Esophagus muscularis mucosa (tissue), 4 donors: ENCODE measurements at places on chromosomes 16 and 17. TPM values are rescaled to one million over a fixed set of nuclear protein-coding genes. Genes with fewer than 3 reads are reported as not detected.

CNEP1R1 gene
- total RNA-seq, result 14.6 TPM

DNA sequence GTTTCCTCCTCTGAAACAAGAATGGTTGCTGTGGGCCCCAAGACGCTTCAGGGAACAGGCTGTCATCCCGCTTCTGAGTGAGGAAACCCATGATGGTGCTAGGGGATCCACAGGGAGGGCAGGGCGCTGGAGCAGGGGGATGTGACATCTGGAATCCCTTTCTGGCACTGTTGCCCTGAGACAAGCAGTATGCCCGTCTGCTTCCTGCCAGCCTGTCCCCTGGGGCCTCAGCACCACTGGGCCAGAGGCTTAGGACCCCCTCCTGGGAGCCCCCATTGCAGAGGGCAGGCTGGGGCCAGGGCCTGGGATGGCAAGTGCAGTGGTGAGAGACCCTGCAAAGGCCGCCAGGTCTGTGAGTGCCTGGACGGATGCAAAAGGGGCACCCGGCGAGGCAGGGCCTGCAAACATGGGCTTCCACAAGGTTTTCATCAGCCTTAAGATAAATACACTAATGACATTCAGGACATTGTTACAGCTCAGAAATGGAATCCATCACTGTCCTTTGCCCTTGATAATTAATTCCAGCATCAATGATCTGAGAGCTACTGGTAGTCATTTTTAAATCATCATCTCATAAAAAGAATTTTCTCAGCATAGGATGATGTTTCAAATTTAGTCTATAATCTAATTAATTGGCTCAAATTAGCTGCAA is 51.6 kb downstream of the PRMT7 start:
- peaks cover 9% of the 10 kb centered on the region for H3K27me3 ChIP-seq
- no peak overlapping the region for H3K27ac ChIP-seq
- no peaks in the 10 kb centered on the region for H3K4me1 ChIP-seq
- no peak for DNase-seq

AHSP gene
- total RNA-seq, result not detected

- H3K36me3 ChIP-seq, result no peaks in the 10 kb centered on the region
- DNase-seq, result no peak
- H3K27me3 ChIP-seq, result peaks cover 9% of the 10 kb centered on the region
- peaks cover 23% of the 10 kb centered on the region for H3K4me1 ChIP-seq
- H3K4me3 ChIP-seq, result no peak overlapping the region
Observed at GRCh38 chr17:28968914-28969295, 17.6 kb upstream of the PHF12 start.

RNF112 gene
- total RNA-seq, result 2.3 TPM

GRCh38 chr16:22751685-22752084 is 62.3 kb upstream of the HS3ST2 start:
- no peak for DNase-seq
- H3K27me3 ChIP-seq, result no peaks in the 10 kb centered on the region
- no peak overlapping the region for H3K4me3 ChIP-seq
- no peak overlapping the region for H3K27ac ChIP-seq

GRCh38 chr16:77668201-77668600 is 54.1 kb upstream of the NUDT7 start:
- H3K4me1 ChIP-seq, result no peaks in the 10 kb centered on the region
- no peaks in the 10 kb centered on the region for H3K36me3 ChIP-seq
- no peaks in the 10 kb centered on the region for H3K27me3 ChIP-seq
- H3K27ac ChIP-seq, result no peak overlapping the region

GRCh38 chr17:28385037-28385400 is 13.5 kb downstream of the SARM1 start:
- H3K36me3 ChIP-seq, result peaks cover 28% of the 10 kb centered on the region
- no peak for DNase-seq
- peak overlapping the region; percentile 47 for H3K4me3 ChIP-seq
- peaks cover 14% of the 10 kb centered on the region for H3K4me1 ChIP-seq
- H3K27ac ChIP-seq, result no peak overlapping the region
- no peaks in the 10 kb centered on the region for H3K27me3 ChIP-seq

NOS2 gene
- 0.69 TPM for total RNA-seq

DNA sequence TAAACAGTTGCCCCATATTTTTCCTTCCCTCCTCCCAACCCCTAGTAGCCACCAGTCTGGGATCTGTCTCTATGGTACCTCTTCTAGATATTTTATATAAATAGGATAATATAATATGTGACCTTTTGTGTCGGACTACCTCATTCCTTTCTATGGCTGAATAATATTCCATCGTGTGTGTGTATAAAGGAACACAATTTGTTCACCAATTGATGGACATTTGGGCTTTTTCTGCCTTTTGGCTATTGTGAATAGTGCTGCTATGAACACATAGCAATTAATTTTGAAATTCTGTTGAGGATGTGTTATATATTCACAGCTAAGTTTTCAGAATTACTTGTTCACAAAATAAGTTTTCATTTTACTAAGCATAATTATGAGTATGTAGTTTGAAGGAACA is 2.5 kb downstream of the NFATC3 start:
- H3K36me3 ChIP-seq, result no peaks in the 10 kb centered on the region
- H3K27me3 ChIP-seq, result no peaks in the 10 kb centered on the region
- H3K27ac ChIP-seq, result no peak overlapping the region
- H3K4me3 ChIP-seq, result no peak overlapping the region
- peaks cover 78% of the 10 kb centered on the region for H3K4me1 ChIP-seq

GRCh38 chr16:54178478-54178976 is 108.1 kb downstream of the IRX3 start:
- no peak overlapping the region for H3K4me3 ChIP-seq
- H3K27ac ChIP-seq, result no peak overlapping the region
- peaks cover 7% of the 10 kb centered on the region for H3K4me1 ChIP-seq
- no peaks in the 10 kb centered on the region for H3K27me3 ChIP-seq
- H3K36me3 ChIP-seq, result no peaks in the 10 kb centered on the region

CPHXL2 gene
- not detected for total RNA-seq

CD300H gene
- not detected for total RNA-seq

ZC3H18 gene
- total RNA-seq, result 28.2 TPM

DNA sequence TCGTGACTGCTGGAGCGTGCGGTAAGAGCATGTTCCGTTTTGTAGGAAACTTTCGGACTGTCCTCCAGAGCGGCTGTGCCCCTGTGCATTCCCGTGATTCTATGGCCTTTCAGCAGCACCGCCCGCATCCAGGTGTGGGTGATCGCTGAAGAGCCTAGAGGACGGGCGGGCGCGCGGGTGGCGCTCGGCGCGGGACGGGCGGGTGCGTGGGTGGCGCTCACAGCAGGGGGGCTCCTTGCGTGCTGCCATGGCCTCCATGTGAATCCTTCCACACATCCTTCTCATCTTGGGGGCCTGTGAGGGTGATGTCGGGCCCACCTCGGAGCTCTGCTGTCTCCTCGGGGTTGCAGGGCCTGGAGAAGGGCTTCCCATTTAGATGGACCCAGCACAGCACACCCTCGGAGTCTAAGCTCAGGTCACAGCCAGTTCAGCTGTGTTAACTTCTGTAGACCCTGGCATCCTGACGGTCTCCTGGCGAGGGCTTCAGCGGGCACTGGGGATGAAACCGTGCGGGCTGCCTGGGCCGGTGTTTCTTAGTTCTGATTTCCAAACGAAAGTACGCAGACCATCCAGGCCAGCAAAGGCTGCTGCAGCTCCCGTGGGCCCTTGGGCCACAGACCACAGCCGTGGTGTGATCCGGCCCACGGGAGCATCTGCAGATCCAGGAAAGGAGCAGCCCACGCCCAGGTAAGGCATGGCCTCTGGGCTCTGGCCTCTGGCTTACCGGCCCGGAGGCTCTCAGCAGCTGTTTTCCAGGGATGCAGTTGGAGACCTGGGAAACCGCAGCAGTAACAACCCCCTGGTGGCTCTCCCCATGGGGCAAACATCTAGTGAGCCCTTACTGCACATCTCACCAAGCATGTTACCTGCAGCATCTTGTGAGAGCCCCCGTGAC is 339.4 kb downstream of the FOXL1 start:
- H3K27me3 ChIP-seq, result peaks cover 75% of the 10 kb centered on the region
- H3K27ac ChIP-seq, result no peak overlapping the region
- H3K36me3 ChIP-seq, result no peaks in the 10 kb centered on the region
- H3K4me1 ChIP-seq, result no peaks in the 10 kb centered on the region

- no peaks in the 10 kb centered on the region for H3K36me3 ChIP-seq
- no peaks in the 10 kb centered on the region for H3K27me3 ChIP-seq
- no peak overlapping the region for H3K4me3 ChIP-seq
Observed at GRCh38 chr17:5942687-5943086, 127.5 kb upstream of the WSCD1 start.

- H3K27me3 ChIP-seq, result no peaks in the 10 kb centered on the region
- peak; percentile 64 for DNase-seq
- no peak overlapping the region for H3K4me3 ChIP-seq
- no peaks in the 10 kb centered on the region for H3K4me1 ChIP-seq
- H3K27ac ChIP-seq, result no peak overlapping the region
Observed at GRCh38 chr17:65366102-65366844, 195.2 kb downstream of the AXIN2 start.

DNA sequence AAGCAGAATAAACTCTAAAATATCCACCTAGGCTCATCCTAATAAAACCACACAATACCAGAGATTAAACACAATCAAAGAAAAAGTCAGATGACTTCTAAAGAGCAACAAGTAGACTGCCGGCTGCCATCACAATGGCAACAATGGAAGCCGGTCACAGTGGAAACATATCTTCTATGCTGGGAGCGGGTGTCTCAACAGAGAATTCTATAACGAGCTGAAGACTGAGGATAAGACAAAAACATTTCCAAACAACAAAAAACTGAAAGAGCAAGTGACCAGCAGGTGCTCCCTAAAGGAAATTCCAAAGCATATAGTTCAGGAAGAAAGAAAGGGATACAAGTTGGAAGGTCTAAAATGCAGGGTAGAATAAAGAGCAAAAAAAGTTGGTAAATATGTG is 8.9 kb downstream of the NSMCE1 start:
- no peak overlapping the region for H3K4me3 ChIP-seq
- H3K27me3 ChIP-seq, result no peaks in the 10 kb centered on the region
- peaks cover 17% of the 10 kb centered on the region for H3K4me1 ChIP-seq
- H3K27ac ChIP-seq, result peak overlapping the region; percentile 86

GRCh38 chr17:30831257-30831656 is 509 bp upstream of the ATAD5 start:
- H3K27me3 ChIP-seq, result no peaks in the 10 kb centered on the region
- no peak for DNase-seq
- peak overlapping the region; percentile 27 for H3K27ac ChIP-seq
- peaks cover 14% of the 10 kb centered on the region for H3K4me1 ChIP-seq
- no peaks in the 10 kb centered on the region for H3K36me3 ChIP-seq
- H3K4me3 ChIP-seq, result peak overlapping the region; percentile 89

DNA sequence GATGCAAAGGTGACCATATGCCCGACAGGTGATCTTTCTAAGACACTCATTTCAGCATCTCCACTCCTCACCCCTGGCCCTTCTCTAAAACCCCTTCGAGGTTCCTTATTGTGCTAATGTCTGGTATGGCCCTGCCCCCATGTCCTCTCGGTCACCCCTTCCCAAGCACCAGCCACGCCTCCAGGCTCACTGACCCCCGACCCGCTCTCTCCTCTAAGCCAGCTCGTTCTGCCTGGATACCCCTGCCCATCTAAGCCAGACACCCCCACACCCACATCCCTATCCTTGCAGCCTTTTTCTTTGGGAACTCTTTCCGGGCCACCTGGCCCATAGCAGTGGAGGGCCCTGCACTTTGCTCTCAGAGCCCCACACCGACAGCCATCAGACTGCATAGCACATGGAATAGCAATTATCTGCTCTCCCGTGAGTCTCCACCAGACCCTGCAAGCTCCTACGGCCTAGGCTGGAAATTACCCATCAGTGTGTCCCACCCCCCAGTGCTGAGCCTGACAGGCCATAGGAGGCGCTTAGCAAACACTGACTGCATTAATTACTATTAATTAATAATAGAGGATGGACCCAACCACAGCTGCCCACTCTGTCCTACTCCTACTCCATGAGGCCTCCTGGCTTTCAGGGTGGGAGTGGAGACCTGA is 176.7 kb downstream of the TMEM132E start:
- no peaks in the 10 kb centered on the region for H3K4me1 ChIP-seq
- no peak for DNase-seq
- no peak overlapping the region for H3K4me3 ChIP-seq
- H3K27ac ChIP-seq, result no peak overlapping the region

DNA sequence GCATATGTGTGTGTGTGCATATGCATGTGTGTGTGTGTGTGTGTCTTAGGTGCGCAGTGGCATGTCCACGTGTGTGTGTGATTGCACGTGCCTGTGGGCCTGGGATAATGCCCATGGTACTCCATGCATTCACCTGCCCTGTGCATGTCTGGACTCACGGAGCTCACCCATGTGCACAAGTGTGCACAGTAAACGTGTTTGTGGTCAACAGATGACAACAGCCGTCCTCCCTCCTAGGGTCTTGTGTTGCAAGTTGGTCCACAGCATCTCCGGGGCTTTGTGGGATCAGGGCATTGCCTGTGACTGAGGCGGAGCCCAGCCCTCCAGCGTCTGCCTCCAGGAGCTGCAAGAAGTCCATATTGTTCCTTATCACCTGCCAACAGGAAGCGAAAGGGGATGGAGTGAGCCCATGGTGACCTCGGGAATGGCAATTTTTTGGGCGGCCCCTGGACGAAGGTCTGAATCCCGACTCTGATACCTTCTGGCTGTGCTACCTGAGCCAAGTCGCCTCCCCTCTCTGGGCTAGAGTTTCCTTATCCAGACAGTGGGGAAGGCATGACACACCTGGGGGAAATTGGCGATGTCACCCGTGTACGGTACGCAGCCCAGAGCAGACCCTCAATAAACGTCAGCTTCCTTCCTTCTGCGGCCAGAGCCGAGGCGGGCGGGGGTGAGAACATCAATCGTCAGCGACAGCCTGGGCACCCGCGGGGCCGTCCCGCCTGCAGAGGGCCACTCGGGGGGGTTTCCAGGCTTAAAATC is 47.6 kb downstream of the IL21R start:
- no peak overlapping the region for H3K27ac ChIP-seq
- no peaks in the 10 kb centered on the region for H3K36me3 ChIP-seq
- no peak for DNase-seq
- H3K4me1 ChIP-seq, result peaks cover 8% of the 10 kb centered on the region
- H3K27me3 ChIP-seq, result peaks cover 3% of the 10 kb centered on the region

DNA sequence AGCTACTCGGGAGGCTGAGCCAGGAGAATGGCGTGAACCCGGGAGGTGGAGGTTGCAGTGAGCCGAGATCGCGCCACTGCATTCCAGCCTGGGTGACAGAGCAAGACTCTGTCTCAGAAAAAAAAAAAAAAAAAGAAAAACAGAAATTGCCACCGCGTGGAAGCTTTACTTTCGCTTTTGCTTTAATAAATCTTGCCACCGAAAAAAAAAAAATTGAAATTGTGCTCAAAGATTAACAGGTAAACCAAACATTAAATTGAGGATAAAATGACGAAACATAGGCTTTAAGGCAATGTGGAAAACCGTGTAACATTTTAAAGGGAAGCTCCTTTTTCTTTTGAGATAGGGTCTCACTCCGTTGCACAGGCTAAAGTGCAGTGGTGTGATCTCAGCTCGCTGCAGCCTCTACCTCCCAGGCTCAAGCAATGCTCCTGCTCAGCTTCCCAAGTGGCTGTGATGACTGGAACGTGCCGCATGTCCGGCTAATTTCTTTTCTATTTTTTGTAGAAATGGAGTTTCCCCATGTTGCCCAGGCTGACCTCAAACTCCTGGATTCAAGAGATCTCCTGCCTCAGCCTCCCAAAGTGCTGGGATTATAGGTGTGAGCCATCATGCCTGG is 40.1 kb downstream of the ZNF276 start:
- H3K27me3 ChIP-seq, result no peaks in the 10 kb centered on the region
- no peak overlapping the region for H3K4me3 ChIP-seq
- H3K27ac ChIP-seq, result no peak overlapping the region
- H3K36me3 ChIP-seq, result no peaks in the 10 kb centered on the region
- no peaks in the 10 kb centered on the region for H3K4me1 ChIP-seq
